ENCODE measurements at places on chromosomes 12 and 14.

DNA sequence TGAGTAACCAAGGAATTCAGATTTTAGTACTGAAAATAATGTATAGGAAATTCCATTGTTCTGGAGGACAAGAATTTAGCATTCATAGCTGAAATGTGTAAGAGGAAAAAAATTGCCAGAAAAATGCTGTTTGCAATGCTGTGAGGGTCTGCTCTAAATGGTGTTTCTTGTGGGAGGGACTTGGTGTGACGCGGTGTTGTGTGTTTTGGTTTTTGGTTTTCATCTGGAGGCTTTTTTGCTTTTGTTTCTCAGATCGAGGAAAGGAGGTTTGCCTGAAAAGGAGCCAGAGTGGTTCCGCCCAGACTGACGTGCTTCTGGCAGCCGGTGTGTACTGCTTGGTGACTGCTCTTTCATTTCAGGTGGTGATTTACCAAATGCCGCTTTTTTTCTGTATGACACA is 211.8 kb upstream of the HMGA2 start:
- DNase-seq = no peak

DNA sequence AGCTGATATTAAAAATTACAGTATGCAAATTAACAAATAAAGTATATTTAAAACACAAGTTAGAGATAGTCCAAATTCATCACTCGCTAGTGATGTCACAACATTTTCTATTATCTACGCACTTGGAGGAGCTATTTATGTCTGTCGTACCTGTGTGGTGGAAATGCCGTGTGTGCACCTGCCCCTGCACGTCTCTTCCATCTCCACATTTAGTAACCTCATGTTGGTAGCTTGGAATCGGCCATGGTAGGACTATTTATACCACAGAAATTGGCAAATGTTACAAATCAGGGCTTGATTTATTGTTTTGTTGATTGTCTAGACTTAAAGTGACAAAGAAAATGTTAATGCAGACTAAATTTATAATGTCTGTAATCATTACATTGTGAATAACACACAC is 62.6 kb upstream of the NTF3 start:
- no peak for DNase-seq

GRCh38 chr12:91274916-91275315 is 92.3 kb upstream of the DCN start:
- DNase-seq = no peak

- no peak for DNase-seq
Measured at GRCh38 chr14:44873536-44873935, 88.2 kb downstream of the KLHL28 start.

- no peak for DNase-seq
Measured at GRCh38 chr12:125734137-125734536, 668.9 kb downstream of the AACS start.

Data from stimulated activated CD8-positive, alpha-beta memory T cell treated with anti-CD3 and anti-CD28 coated beads, Interleukin-2, amount 100 ng/mL, for 1 hour (primary cell).